Head of caudate nucleus (tissue), 42 donors: ENCODE measurements at places on chromosomes 3 and 15.
A peak's percentile ranks its signal among the peaks of the same experiment; 100 is the strongest.

GRCh38 chr3:184765047-184765729 lies 46.8 kb upstream of the VPS8 start:
- DNase-seq: no peak

GRCh38 chr3:116005404-116005803 lies 382.1 kb downstream of the GAP43 start:
- peak; percentile 15 for DNase-seq

- DNase-seq: no peak
Observed at GRCh38 chr3:147963711-147964110, 554.5 kb downstream of the ZIC1 start.

- no peak for DNase-seq
Observed at GRCh38 chr3:31165399-31165860, 271.0 kb upstream of the GADL1 start.

GRCh38 chr3:188234132-188234531 lies 80.2 kb downstream of the LPP start:
- no peak for DNase-seq

- DNase-seq: no peak
Observed at GRCh38 chr15:58704155-58704865, 45.2 kb downstream of the ADAM10 start.

DNA sequence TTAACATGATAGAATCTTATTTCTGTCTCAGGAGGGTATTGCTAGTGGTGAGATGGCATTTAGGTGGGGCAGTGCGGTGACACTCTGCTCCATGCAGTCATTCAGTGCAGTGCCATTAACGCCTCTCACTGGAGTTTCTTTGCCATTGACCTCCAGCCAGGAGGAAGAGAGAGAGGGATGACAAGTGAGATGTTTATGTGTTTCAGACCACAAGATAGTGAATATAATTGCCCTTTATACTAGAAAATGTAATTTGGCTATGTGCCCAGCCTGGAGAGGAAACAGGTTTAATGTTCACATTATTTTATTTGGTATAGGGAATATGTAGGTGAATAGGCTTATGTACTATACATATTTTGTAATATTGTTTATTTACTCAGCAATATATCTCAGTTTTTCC lies 84.5 kb downstream of the ZIC1 start:
- no peak for DNase-seq

GRCh38 chr3:20837676-20838302 lies 651.8 kb upstream of the SGO1 start:
- no peak for DNase-seq

DNA sequence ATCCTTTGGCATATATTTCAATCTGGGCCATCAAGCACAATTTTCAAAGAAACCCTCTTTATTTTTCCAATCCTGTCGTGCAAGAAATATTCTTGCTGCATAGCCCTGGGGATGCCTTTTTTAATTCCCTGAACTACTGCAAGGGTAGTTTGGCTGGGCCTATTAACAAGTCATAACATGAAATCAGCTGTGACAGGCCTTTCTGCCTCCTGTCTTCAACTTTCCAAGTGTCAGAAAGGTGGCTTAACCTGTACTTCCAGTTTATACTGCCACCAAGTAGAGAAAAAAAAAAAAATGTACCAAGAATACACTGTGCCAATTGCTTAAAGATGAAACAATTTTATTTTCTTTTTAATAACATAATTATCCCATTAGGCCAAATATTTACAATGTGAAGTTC lies 32.4 kb upstream of the SPPL2A start:
- DNase-seq: no peak

DNA sequence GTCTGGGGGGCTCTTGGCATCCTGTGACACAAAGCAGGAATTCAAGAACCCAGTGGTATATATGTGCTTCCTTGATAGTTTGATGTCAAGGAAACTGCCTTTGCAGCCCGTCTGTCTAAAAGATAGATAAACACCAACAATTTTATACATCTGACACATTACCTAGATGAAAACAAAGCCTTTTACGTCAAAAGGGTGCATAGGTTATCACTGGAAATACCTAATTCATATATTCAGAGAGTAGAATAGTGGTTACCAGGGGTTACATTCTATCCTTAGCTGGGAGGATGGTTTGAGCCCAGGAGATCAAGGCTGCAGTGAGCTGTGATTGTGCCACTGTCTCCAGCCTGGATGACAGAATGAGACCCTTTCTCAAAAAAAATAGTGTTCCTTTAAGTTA lies 356.9 kb upstream of the RASGRP1 start:
- DNase-seq: no peak

GRCh38 chr15:65382146-65382491 lies 4.3 kb upstream of the IGDCC3 start:
- DNase-seq: no peak

DNA sequence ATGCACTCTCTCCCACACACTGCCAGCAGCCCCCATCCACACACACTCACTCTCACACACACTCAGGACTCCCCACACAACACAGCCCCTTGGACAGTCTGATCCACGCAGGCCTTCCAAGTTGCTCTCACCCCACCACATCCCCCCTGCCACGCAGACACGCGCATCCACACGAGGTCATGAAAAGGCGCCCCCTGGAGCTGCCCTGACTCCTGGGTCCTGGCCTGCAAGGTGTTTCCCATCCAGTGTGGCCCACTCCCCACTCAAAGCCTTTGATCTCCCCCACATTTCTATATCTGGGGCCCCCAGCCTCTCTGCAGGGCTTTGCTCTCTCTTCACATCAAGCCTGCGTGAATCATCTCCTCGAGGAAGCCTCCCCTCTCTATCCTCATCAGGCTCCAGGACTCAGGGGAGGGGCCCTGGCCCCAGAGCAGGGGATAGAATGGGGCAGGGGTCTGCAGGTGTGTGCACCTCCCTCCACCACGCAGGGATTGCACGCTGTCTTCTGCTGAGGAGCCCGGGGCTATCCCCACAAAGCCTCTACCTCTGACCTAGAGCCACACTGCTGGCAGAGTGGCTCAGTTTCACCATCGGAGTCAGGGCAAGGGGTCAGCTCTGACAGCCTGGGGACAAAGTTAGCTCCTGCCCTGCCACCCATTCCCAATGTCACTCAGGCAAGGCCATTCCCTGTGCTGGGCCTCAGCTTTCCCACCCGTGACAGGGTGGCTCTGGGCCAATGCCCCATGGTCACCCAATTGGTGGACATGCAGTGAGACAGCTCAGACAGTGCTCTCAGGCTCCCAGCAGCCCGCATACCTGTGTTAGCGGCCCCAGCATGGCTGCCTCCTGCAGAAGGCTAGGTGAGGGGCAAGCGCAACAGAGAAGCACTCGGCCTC lies 6.4 kb downstream of the MYL3 start:
- peak; percentile 2 for DNase-seq

DNA sequence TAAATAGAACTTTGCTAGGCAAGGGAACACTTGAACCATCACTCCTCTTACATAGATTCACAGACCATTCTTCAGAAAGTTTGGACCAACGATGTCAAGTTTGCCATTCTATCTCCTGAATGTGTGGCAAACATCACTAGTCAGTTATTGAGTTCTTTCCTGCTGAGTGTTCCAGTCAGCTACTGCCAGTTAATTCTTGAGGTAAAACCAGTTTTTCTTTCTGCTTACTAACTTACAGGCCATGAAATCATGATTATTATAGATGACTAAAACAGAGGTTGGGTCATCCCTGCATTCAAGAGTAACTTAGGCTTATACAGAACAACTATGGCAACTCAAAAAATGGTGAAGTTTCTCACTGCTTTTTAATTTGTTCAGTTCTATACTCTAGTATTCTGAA lies 88.2 kb downstream of the AP4E1 start:
- no peak for DNase-seq

- DNase-seq: no peak
Observed at GRCh38 chr3:195815169-195815771, 3.5 kb upstream of the MUC4 start.

GRCh38 chr3:99971761-99972160 lies 142.5 kb downstream of the FILIP1L start:
- DNase-seq: no peak

GRCh38 chr3:37526511-37526910 lies 335.2 kb upstream of the CTDSPL start:
- DNase-seq: peak; percentile 43

- DNase-seq: no peak
Observed at GRCh38 chr15:87212041-87212440, 1044.5 kb downstream of the NTRK3 start.

DNA sequence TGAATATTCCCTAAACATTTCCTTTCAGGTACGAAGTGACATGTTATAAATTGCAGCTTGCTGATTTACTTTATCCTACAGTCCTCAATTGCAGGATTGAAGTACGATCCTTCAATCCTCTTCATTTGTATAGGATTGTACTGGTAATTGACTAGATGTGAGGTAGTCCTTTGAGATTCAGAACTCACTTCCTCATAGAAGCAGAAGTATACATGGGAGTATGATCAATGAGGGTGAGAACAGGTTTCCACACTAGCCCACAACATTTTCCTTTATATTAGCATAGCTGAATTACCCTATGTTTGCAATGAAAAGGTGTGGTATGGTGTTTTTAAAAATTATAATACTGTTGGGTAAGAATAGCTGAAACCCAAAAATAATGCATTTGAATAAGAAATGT lies 160.0 kb upstream of the UMPS start:
- no peak for DNase-seq

- peak; percentile 10 for DNase-seq
Observed at GRCh38 chr3:180416111-180416594, 185.8 kb upstream of the TTC14 start.

- no peak for DNase-seq
Observed at GRCh38 chr3:58102390-58102750, 94.1 kb downstream of the FLNB start.

DNA sequence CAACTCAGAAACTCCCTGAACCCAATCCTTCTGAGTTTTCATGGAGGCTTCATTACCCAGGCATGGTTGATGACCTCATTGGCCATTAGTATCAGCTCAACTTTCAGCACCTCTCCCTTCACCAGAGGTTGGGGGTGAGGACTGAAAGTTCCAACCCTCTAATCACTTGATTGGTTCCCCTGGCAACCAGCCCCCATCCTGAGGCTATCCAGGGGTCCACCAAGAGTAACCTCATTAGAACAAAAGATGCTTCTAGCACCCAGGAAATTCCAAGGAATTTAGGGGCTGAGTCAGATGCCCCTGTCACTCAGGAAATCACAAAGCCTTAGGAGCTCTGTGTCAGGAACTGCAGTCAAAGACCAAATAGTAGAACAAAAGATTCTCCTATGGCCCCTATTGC lies 43.8 kb downstream of the ADAMTSL3 start:
- no peak for DNase-seq

DNA sequence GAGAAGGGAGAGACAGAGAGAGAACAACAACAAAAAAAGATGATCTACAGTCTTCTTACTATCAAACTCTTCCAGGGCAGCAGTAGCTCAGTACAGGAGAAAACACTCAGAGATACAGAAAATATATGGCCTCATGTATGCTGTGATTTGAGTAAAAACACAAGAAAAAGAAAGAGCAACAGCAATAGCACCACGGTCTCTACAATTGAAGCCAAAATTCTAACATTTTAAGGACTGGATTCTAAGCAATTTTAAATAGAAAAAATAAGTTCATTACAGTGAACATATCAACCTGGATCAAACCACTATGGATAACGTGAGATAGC lies 43.5 kb upstream of the ALCAM start:
- no peak for DNase-seq

DNA sequence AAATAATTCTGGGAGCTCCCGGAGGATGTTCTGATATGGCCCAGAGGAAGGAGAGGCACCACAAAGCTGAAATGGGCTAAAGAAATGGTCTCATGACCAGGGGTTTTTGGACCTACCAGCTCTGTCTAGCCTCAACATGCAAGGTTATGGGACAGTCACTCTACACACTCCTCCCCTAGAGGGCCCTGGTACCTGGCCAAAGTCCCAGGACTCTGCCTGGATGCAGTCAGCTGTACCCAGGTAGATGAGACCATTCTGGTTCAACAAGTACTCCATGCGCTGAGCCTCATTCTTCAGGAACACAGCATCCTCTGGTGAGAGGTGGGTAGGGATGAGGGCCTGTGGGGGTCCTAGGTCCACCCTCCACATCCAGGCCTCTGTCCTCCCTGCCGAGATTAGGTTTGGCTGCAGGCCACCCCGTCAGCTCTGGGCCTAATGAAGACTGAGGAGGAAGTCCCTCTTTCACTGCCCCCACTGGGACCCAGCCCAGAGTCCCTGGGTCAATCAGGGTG lies 9.5 kb downstream of the EPB42 start:
- no peak for DNase-seq

DNA sequence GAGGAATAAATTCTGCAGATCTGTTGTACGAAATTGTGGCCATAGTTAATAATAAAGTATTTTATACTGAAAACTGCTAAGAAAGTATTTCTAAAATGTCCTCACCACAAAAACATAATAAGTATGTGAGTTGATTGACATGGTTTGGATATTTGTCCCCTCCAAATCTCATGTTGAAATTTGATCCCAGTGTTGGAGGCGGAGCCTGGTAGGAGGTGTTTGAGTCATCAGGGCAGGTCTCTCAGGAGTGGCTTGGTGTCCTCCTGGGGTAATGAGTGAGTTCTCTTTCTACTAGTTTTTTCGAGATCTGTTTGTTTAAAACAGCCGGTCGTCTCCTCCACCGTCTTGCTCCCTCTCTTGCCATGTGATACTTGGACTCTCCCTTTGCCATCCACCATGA lies 424.1 kb upstream of the KCNMB2 start:
- no peak for DNase-seq

DNA sequence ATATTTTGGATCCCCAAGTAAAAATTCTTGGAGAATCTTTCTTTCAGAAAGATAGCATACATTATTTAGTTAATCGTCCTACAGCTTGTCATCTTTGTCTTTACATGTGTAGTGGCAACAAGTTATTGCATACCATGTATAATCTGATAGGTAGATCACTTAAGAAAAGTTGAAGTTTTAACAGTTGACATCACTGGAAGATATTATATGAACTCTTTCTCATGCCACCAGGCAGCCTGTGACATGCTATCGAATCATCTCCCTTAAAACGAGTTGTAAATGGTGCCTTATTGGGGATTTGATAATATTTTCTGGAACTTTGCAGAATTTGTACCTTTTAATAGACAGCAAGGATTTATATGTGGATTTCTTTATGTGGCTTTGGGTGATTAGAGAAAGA lies 8.7 kb downstream of the U2SURP start:
- no peak for DNase-seq

DNA sequence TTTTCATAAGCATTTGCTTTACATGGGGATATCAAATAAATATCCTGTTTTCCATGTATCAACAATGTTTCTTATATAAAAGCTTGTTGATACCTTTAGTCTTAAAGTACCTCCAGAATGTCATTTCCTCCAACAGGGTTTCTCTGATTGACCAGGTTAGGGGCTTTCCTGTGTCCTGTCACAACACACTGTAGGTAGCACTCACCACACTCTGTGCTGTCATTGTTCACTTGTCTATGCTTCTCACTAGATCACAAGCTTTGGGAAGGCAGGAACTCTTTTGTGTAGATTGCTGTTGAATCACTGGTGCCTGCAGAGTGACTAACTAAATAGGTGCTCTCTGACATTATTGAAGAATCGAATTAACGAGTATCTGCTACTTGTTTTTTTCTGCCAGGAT lies 49.8 kb downstream of the USP50 start:
- DNase-seq: no peak

GRCh38 chr15:48244921-48245320 lies 38.8 kb downstream of the SLC12A1 start:
- DNase-seq: no peak
